ENCODE measurements at places on chromosomes 5 and 9.

DNA sequence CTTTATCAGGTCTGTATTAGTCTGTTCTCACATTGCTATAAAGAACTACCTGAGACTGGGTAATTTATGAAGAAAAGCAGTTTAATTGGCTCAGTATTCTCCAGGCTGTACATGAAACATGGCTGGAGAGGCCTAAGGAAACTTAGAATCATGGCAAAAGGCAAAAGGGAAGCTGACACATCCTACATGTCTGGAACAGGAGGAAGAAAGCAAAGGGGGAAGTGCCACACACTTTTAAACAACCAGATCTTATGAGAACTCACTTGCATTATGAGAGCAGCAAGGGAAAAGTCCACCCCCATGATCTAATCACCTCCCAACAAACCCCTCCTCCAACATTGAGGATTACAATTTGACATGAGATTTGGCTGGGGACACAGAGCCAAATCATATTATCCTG lies 132.1 kb downstream of the PCSK1 start:
- no peak for DNase-seq

- DNase-seq = no peak
Observed at GRCh38 chr9:134314950-134315715, 11.1 kb upstream of the RXRA start.

- no peak for DNase-seq
Observed at GRCh38 chr5:132669966-132670882, 3.6 kb upstream of the IL4 start.

DNA sequence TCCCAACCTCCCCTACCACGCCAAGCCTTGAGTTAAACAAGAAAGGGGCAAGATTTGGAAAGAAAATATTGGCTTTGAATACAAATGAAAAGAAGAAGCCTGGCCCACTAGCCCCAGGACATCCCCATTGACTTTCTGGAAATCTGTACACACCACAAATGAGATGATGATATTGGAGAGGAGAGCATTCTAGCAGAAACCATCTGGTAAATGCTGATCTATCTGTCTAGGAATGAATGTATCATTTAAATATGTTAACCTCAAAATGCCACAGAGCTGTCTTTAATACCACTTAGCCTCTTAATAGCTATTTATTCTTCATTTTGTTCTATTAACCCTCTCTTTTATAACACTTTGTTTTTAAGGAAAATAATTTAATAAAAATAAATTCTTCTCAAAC lies 270.2 kb upstream of the PDE4D start:
- no peak for DNase-seq

- DNase-seq = no peak
Observed at GRCh38 chr5:115544043-115544435, 536 bp downstream of the FEM1C start.

GRCh38 chr5:17406423-17406838 lies 91.6 kb upstream of the TAF11L2 start:
- no peak for DNase-seq
